ENCODE measurements at places on chromosomes 12 and 14. TPM values are rescaled to one million over a fixed set of nuclear protein-coding genes. Genes with fewer than 3 reads are reported as not detected.

DPY19L2 gene
- total RNA-seq: 0.34 TPM

DNA sequence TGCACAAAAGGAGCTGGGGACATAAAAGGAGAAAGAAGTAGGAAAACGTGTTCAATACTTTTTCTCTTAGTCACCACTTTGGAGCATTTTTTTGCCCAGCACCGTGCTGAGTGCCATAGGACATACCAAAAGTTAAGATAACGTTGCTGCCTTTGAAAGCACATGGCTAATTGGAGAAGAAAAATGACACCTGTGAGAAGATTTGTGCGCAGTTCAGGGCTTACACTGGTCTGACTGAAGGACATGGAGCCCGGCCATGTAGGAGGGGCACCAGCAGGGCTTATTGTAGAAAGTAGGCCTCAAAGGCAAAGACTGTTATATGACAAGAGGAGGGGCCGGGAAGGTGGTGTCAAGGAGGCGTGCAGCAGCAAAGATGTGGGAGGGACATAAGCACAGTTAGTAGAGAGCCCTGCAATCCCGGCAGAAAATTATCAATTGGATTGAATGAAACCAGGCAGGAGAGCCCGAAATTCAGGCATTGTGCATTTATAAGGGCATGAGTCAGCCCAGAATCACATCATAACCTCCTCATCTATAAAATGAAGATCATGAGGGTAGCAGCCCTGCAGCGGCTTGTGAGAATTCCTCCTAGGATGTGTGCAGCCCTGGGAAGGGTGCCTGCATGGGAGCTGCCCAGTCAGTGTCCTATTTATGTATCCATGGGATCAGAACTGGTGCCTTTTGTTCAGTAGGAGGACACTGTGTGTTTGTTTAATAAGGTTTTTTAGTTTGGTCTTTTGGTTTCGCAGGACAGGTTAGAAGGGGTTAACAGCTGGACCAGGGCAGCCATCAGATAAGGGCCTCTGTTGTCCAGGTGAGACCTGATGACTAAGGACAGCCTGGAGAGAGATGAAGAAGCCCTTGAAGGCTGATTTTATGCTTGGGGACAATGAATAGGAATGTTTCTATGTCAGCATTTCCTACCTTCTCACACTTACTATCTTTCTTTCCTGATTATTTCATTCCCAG, 122.4 kb downstream of the GPR135 start:
- H3K27ac ChIP-seq: no peak overlapping the region
- no peak overlapping the region for H3K4me3 ChIP-seq
- no peaks in the 10 kb centered on the region for H3K4me1 ChIP-seq
- no peak for DNase-seq
- H3K27me3 ChIP-seq: no peaks in the 10 kb centered on the region

- no peak overlapping the region for H3K27ac ChIP-seq
- H3K36me3 ChIP-seq: no peaks in the 10 kb centered on the region
- no peak for DNase-seq
- peaks cover 1% of the 10 kb centered on the region for H3K27me3 ChIP-seq
- H3K4me3 ChIP-seq: no peak overlapping the region
- H3K4me1 ChIP-seq: no peaks in the 10 kb centered on the region
These were observed 76.0 kb downstream of the NTF3 start for GRCh38 chr12:5507944-5508343.

KRT79 gene
- not detected for total RNA-seq

DNA sequence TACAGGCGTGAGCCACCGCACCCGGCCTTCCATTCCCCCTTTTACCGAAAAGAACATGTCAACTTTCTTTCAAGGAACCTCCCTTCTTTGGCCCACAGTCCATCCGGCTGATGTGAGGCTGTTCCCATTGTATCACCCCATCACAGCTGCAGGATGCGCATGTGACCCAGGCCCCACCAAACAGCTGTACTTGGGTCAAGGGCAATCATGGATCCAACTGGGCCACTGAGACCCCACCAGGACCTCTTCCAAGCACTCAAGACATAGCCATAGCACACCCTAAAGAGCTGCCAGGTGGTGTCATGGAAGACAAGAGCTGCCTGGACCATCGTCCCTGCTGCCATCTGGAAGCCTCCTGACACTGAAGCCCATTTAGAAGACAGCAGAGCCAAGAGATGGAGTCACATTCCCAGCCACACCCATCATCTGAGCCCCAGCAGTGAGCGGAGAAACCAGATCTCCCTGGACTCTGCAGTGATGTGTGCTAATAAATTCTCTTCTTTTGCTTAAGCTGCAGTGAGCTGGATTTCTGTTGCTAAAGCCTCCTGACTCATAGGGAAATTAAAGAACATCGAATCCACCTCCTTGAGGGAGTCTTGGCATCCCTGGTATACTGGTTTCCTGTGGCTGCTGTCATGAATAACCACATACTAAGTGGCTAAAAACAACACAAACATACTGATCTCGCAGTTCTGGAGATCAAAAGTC, 105.6 kb downstream of the KSR2 start:
- H3K27me3 ChIP-seq: peaks cover 12% of the 10 kb centered on the region
- H3K4me3 ChIP-seq: no peak overlapping the region
- H3K27ac ChIP-seq: no peak overlapping the region
- H3K4me1 ChIP-seq: no peaks in the 10 kb centered on the region

Data from activated CD4-positive, alpha-beta memory T cell treated with anti-CD3 and anti-CD28 coated beads for 36 hours (primary cell).